T-helper 17 cell (primary cell): ENCODE measurements at places on chromosomes 3 and 15.

GRCh38 chr3:125150525-125151441 lies 61.8 kb downstream of the SLC12A8 start:
- DNase-seq, result no peak

DNA sequence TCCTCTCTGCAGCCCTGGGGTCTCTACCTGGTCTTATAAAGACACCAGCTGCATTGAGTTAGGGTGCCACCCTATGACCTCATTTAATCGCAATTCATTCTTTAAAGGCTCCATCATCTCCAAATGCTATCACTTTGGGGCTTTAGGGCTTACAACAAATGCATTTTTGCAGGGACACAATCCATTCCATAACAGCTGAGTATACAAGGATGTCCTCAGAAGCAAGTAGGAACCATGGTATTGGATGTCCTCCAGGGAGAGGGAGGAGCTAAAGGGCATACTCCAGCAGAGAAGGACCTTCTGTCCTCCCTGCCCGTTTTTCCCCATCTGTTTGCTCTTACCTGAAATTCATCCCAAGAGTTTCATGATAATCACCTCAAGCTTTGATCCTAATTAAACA lies 30.3 kb downstream of the UMPS start:
- DNase-seq, result no peak

DNA sequence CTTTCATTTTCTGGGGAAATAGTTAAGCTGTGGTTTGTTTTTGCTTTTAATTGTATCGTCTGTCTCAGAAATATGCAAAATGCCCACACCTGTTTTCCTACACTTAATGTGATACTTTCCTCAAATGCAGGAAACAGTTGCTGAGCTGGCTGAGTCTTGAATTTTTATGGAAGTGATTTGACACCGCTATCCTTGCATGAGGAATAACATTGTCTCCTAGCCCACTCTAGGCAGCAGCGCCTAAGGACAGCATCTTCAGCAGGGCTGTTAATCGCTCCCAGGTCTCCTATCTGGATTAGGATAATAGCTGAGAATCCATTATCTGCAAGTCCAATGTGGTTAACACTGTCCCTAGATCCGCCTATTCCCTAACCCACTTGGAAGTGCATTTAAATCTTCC lies 132.6 kb upstream of the NR2E3 start:
- no peak for DNase-seq

DNA sequence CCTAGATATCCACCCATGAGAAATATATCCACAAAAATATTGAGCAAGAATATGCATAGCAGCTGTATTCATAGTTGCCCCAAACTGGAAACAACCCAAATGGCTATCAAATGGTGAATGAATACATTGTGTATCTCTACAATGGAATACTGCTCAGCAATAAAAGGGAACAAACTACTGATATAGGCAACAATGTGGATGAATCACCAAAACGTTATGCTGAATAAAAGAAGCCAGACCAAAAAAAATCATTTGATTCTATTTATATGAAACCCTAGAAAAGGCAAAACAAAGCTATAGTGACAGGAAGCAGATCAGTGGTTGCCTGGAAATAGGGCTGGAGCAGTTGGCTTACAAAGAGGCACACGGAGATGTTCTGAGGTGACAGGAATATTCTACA lies 15.5 kb upstream of the CMTM7 start:
- no peak for DNase-seq

DNA sequence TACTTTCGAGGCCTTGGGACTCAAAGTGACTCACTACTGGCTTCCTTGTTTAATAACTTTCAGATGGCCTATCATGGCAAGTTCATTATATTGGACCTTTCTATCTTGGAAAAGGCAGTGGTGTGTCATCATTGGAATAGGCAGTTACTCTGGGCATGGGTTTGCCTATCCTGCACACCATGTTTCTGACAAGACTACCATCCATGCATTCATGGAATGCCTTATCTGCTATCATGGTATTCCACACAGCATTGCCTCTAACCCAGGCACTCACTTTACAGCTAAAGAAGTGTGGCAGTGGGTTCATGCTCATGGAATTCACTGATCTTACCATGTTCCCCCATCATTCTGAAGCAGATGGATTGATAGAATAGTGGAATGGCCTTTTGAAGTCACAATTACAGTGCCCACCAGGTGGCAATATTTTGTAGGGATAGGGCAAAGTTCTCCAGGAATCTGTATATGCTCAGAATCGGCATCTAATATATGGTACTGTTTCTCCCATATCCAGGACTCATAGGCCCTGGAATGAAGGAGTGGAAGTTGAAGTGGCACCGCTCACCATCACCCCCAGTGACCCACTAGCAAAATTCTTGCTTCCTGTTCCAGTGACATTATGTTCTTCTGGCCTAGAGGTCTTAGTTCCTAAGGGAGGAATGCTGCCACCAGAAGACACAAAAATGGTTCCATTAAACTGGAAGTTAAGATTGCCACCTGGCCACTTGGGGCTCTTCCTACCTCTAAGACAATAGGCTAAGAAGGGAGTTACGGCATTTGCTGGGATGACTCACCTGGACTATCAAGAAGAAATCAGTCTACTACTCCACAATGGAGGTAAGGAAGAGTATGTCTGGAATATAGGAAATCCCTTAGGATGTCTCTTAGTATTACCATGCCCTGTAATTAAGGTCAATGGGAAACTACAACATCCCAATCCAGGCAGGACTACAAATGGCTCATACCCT lies 1161.4 kb downstream of the SI start:
- no peak for DNase-seq

GRCh38 chr3:46318207-46318927 lies 35.5 kb upstream of the CCR2 start:
- no peak for DNase-seq

GRCh38 chr15:27842526-27842925 lies 256.6 kb downstream of the OCA2 start:
- no peak for DNase-seq

DNA sequence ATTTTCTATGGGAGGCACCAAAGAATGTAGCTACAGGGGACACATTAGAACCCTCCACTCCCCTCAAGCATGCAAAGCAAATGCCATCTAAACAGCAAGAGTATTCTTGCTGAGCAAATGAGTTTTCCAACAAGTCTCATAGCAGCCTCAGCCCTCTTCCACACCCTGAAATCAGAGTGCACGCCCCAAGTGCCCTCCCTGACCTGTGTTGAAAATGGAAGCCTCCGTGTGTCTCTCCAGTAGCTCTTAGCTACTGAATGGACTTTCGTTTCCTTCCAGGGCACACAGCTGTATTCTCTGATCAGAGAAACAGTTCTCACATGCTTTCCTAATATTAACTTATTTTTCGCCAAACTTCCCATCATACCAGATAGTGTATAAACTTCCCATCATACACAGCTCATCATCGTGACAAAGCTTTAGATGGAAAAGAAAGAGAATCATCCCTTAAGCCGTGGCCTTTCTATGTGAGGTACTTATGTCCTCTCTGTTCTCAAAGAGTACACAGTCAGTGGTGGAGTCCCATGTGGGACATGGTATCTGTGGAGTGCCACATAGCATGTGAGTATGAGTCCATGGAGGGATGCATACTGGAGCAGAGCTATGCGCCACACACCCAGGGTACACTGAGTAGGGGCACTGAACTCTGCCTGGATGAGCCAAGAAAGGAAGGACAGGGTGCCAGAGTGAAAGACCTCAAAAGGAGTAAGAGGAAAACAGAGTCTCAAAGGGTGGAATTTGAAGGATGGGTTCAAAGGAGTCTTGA lies 434.5 kb downstream of the MCTP2 start:
- DNase-seq, result no peak

GRCh38 chr15:26888761-26889160 lies 21.9 kb downstream of the GABRA5 start:
- DNase-seq, result no peak

DNA sequence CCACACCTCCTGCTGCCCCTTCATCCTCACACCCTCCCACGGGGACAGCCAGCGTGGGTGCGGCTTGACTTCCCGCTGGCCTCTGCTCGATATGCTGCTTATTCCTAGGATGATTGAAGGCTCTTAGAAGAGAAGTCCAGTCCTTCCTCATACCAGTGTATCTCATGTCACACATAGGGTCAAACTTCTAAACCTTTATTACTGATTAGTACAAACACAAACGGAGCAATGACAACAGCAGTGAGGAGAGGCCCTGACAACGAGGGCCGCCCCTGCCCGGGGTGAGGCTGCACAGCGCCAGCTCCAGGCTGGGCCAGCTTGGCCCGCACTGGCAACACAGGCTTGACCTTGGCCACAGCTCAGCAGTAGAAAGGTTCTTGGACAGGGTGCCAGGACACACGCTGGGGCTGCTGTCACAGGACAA lies 3.7 kb downstream of the CIB1 start:
- no peak for DNase-seq

- DNase-seq, result no peak
Observed at GRCh38 chr3:56469141-56469540, 874 bp upstream of the ERC2 start.

- no peak for DNase-seq
Observed at GRCh38 chr3:56914646-56915045, 112.9 kb upstream of the ARHGEF3 start.

- no peak for DNase-seq
Observed at GRCh38 chr3:183114384-183115178, 15.3 kb upstream of the MCCC1 start.

DNA sequence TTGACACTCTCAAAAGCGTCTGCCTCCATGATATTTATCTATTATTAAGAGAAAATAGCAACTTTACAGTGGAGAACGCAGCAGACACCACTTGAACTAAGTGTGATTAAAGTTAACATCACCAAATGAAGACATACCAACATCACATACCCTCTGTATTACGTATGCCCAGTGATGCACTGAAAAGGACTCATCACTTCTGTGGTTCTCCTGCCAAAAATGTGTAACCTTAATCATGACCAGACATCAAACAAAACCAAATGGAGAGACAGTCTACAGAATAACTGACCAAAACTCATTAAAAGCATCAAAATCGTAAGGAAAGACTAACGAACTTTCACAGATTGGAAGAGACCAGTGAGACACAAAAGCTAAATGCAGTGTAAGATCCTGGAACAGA lies 103.2 kb downstream of the PPP2R3A start:
- no peak for DNase-seq

- DNase-seq, result no peak
Observed at GRCh38 chr3:34351882-34352777, 553.7 kb downstream of the PDCD6IP start.
